ENCODE measurements at places on chromosomes 3 and 15.
A peak's percentile ranks its signal among the peaks of the same experiment; 100 is the strongest.

DNA sequence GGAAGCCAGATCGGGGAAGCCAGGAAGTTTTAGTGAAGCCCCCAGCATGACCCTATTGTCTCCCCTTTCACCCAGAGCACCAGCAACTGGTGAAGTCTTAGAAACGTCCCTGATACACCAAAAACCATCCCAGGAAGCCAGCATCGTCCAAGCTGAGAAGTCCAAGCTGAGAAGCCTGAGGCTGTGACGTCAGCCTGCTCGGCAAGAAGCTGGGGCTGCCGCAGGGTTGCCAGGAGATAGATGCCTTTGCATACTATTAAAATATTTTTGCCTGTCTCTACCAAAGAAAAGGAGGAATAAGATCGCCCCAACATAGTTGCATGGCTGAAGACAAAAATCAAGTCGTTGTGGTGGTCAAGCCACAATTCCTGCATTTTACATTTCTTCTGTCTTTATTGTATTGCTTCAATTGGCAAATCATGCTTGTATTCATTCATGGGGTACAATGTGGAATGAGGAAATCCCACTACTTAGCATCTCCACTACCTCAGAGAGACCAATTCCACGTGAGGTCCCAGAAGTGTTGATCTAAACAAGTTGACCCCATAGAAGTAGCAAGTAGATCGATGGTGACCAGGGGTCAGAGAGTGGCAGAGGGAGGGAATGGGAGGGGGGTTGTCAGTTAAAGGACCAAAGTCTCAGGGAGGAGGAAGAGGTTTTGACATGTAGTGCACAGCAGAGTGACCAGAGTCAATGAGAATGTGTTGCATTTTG lies 19.6 kb upstream of the EMC3 start:
- DNase-seq: no peak

GRCh38 chr3:56357266-56357665 lies 111.0 kb downstream of the ERC2 start:
- DNase-seq: no peak

DNA sequence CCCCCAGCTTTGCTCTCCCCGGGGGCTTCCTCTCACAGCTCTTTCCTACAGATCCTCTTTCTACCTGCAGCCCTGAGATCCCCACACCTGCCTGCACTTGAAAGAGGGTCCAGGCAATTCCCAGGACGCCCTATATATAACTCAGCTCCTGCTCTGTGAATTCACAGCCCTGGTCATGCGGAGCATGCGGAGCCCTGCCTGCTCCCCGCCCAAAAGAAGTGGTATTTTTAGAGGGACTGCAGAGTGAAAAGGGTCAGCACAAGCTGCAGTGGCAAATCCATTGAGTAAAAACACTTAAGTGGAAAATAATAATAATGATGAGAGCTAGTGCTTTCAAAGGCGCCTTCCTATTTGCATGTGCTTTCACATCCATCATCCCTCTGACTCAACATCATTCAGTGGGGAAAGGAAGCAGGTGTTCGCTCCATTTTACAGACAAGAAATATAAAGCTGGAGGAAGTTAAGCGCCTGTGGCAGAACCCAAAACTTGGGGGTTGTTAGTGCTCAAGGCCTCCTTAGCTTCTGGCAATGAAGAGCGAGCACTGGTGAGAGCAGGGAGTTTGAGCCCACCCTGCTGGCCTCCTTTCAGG lies 76.3 kb upstream of the LIPC start:
- peak; percentile 37 for DNase-seq

DNA sequence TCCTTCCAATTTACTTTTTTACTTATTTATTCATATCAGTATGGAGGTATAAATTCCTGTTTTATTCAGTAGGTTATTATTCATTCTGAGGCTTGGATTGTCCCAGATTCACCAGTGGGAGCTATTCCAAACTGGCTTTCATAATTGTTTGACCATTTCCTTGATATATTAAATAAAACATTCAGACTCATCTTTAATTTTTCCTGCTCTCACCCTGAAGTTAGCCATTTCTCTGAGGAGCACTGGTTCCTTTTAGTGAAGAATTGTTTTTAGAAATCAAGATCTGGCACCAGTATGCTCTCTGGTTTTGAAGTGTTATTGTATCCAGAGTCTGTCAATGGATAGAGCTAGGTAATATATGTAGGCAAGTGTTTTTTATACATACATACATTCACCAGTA lies 66.9 kb upstream of the DCBLD2 start:
- DNase-seq: no peak

- no peak for DNase-seq
Observed at GRCh38 chr3:3109407-3110298, 521 bp downstream of the IL5RA start.

DNA sequence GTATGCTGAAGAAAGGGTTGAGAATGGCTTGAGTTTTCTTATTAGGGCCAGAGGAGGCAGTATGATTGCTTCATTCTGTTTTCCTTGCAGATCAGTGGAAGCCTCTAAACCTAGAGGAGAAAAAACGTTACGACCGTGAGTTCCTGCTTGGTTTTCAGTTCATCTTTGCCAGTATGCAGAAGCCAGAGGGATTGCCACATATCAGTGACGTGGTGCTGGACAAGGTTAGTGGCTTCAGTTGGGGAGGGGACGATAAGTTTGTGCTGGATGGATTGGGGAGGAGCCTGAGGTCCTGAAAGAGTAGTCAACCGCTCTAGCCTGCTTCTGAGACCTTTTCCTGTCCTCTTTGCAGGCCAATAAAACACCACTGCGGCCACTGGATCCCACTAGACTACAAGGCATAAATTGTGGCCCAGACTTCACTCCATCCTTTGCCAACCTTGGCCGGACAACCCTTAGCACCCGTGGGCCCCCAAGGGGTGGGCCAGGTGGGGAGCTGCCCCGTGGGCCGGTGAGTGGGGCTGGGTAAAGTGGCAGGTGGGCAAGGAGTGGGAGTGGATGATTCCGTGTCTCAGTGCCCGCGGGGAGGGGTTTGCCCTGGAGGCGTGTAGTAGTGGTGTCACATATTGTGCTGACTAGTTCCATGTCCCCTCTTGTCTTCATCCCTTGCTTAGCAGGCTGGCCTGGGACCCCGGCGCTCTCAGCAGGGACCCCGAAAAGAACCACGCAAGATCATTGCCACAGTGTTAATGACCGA lies 8.5 kb downstream of the EIF4G1 start:
- DNase-seq: no peak

- DNase-seq: peak; percentile 4
Observed at GRCh38 chr3:189041482-189042090, 130.2 kb upstream of the TPRG1 start.

GRCh38 chr15:31268108-31268501 lies 58.5 kb upstream of the KLF13 start:
- no peak for DNase-seq

DNA sequence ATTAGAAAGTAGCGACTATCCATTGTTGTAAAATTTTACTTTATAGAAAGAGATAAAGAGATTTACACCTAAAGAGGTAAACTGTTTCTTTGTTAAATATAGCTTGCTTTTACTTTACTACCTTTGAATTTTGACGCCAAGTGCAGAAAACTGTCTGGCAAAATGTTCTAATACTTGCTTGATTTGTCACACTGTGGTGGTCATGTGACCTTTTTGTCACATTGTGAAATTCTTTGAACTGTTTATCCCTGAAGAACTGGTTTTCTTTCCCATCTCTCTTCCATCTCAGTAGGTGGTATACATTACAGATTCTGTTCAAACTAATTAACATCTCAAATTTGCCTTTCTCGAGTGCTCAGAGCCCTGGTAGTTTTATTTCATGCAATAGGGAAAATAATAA lies 327.4 kb downstream of the NAALADL2 start:
- DNase-seq: no peak

DNA sequence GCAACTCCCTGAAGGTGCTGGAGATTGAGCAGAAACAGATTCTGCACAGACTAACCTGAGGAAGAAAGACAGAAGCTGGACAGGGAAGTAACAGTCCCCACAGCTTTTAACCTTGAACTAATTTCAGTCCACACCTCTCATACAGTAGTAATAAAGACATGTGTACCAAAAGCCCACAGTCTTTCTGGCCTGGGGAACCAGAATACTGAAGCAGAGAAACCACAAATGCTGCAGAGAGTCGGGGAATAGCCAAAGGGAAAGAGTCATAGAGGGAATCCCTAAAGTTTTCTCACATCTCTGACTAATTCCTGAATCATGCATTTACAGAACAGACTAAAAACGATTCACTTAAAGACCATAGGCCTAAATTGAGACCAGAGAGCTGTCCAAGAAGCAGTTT lies 503.4 kb upstream of the NECTIN3 start:
- DNase-seq: no peak

GRCh38 chr15:25688166-25688565 lies 175.0 kb downstream of the ATP10A start:
- DNase-seq: no peak

DNA sequence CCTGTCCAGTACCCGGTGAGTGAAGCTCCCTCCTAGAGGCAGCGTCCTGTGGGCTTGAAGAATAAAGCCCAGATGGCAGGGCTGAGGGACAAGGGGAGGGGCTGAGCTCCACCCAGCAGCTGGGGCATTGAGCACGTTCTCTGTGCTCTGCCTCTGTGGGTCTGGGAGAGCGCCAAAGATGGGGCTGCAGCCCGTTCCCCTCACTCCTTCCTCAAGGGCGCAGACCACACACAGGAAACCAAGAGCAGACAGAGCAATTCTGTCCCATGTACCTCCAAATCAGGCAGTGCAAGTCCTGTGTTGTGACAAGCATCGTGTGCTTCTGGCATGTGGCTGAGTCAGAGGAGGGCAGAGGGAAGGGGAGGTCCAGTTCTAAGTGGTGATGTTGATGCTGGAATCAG lies 15.7 kb upstream of the KIF23 start:
- no peak for DNase-seq

DNA sequence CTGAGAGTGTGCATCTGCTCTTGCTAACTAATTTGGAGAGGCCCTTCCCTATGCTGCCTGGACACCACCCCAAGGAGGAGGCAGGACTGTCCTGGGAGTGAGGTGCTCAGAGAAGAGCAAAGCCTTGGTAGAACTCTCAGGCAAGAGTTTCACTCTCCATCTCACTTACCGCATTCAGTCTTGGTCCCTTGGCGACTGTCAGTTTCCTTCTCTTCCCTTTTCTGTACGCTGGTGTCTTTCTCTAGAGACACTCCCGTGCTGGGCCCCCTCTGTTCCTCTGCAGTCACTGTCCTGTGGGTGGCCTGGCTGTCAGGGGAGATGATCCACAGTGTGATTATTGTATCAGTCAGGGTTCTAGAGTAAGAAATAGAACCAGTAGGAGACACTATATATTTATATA lies 44.0 kb downstream of the IDH2 start:
- no peak for DNase-seq

DNA sequence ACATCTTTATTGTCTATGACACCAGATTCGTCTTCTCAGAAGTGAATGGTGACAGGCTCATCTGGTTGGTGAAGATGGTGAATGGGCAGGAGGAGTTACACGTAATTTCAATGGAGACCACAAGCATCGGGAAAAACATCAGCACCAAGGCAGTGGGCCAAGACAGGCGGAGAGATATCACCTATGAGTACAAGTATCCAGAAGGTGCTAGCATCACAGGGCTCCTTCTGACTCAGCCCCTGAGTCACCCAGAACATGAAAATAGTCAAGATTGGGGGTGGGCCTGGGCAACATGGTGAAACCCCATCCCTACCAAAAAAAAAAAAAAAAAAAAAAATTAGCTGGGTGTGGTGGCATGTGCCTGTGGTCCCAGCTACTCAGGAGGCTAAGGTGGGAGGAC lies 32.6 kb downstream of the TGM4 start:
- no peak for DNase-seq

DNA sequence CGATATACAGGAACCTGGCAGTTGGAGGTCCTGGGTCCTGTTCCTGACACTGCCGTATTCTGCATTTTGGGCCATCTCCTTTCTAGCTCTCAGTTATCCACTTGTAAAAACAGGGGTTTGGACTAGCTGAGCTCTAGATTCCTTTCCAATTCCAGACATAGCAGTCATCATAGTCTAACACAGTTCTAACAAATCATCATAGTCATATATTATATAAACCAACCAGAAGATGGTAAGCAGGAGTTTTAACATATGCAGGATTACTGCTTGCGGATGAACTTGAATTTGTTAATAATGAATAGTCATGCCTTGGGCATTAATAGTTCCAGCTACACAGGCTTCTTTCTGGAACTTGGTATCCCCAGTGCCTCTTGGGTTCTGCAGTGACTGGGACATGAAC lies 26.6 kb downstream of the MASP1 start:
- no peak for DNase-seq

DNA sequence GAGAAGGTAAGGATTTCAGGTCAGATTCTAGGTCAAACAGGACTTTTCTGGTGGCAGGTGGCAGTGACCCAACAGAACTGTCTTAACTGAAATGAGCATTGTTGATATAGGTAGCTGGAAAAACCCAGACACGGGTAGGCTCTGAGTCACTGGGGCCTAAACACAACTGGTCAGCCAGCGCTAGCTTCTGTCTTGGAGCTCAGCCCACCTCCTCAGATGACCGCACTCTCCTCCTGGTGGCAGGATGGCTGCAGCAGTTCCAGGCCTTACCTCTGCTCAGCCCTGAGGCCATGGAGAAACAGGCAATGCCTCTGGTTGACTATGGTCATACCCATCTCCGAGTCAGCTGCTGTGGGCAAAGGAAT lies 61.1 kb upstream of the GATA2 start:
- no peak for DNase-seq

DNA sequence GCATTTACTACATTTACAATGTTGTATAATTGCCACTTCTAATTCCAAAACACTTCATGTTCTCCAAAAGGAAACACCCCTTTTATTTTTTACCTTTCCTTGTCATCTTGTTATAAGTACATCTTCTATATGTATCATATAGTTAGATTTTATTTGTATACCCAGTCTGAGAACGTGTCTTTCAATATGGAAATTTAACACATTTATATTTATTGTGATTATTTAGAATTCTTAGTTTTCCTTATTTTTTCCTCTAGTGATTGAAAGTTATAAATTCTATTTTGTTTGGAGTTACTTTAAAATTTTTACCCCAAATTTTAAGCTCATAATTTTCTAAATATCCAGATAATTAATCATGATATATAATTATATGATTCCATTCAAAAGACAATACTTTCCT lies 15.8 kb downstream of the CMTM8 start:
- no peak for DNase-seq
